ENCODE measurements at places on chromosomes 3 and 15.

DNA sequence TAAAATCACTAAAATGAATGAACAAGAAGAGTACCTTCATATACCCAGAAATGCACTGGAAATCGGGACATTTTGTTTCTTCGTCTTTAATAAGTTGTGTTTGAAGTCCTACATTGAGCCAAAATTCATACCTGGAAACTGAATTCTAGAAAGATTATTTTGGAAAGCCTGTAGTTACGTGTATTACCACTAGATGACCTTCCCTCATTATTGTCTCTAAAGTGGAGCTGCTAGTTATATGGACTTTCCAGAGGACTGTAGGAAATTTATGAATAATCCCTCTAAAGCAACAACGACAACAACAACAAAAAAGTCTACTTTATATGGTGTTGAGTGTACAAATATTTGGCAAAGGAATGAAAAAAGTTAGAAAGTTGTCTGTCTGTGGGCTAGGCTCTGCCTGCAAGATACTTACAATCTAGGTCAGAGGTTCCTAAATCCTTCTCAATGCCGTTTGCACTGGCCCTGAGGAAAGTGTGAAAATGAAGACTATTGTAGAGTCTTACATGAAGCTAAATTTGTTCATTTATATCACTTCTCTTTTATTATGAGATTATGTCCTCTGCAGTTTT, 234.8 kb upstream of the NR2E3 start:
- DNase-seq, result no peak

GRCh38 chr3:190051641-190052040, 69.1 kb downstream of the P3H2 start:
- no peak for DNase-seq

DNA sequence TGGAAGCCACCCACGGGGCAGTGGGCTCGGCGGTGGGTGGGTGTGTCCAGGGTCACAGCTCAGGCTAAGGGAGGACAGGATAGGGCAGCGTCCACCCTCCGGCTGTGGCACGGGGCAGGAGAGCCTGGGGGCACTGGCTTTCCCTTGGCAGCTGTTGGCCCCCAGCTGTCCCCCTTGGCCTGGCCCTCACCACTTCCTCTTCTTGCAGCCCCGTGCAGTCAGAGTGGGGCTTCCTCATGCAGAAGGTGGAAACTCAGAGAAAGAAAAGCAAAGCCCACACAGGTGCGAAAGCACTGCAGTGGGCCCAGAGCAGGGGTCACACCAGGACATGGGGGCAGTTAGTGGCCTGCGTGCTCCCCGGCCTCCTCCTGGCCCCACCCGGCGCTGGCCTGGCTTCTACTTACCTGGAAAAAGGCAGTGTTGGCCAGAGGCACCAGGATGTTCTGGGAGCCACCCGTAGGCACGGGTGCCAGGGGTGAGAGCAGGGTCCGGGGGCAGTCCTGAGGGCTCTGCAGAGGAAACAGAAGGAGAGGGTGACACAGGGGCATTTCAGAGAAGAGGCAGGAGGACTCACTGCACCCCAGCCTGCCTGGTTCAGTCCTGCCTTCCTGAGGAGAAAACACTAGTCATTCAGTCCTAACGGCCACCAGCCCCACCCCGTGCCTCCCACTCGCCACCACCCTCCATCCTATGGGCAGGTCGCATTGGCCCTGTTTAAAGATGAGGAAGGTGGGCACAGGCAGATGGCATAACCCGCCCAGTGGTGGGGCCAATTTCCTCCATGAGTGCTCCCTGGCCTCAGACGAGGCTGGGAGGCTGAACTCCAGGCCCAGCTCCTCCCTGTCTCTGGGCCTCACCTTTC, 28.3 kb downstream of the PLXND1 start:
- DNase-seq, result no peak

GRCh38 chr3:171704814-171705213, 105.5 kb downstream of the PLD1 start:
- no peak for DNase-seq

DNA sequence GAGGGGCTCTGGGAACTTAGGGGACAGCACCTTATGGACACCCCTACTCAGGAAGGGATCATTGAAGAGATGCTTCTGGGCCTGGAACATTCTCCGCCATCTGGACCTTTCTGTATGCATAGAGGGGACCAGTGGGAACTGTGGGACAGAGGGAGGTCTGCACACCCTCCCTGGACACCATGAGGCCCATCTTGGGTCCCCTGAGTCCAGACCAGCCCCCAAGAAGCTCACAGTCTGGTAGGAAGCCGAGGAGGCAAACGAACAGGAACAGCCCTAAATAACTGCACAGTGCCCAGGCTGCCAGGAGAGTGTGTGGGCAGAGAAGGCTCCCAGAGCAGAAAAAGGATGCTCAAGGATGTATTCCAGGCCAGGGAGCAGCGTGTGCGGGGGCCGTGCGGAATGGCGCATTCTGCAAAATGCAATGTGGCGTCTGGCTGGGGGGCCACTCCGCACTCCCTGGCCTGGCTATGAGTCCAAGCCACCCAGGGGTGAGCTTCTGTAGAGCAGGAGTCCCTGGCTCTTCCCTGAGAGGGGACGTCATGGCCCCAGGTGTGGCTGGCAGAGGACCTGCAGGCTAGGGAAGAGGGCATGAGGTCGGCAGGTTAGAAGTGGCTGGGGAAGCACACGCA, 24.5 kb upstream of the KLF13 start:
- DNase-seq, result no peak

- DNase-seq, result no peak
These were observed 474.5 kb downstream of the RBMS3 start for GRCh38 chr3:29755416-29755815.

GRCh38 chr3:12303993-12304392, 15.1 kb downstream of the PPARG start:
- no peak for DNase-seq

DNA sequence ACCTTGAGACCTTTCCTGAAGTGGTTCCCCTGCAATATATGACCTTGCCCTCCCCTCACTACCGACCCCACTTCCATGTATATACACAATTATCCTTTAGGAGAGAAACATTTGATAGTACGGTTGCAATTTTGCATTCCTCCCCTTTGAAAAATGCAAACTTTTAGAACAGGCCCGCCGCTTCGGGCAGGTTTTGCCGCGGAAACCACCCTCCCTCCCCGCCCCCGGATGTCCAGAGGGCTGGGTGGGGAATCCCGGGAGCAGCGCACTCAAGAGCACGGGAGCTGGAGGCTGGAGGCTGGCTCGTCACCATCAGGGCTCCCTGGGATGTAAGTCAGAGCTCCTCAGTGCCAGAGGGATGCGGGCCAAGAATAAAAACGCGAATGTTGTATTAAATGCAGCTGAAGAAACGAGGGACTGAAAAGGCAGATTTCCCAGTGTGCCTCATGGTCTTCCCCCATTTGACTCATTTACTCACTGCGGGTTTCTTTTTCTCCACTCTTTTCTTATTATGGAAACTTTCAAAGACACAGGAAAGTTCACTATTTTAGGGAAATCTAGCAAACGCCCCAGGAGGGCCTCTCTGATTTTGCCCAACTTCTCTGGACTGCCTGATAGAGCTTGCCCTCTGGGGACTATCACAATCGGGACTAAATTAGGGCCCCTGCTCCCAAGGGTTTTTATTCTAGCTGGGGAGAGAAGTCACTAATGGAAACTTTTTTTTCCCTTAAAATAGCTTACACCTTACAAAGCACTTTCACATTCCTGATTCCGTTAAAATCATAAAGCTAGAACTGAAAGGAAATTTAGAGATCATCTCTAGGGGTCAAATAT, 2.9 kb upstream of the USP3 start:
- peak; percentile 16 for DNase-seq

DNA sequence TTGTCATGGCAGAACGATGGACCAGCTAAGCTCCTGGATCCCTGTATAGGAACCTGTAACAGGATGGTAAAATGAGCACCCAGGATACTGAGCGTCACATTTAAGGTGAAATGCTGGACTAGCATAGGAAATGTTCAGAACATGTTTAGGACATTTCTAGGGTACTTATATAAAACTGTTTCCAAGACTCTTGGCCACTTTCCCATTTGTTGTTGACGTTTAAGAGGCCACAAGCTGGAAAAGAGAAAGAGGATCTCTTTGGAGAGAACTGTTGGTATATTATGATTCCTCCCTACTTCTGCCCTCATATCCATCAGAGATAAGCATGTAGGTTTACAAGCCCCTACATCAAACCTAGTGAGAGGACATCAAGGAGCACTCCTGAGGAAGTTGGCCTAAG, 57.5 kb downstream of the SCN11A start:
- no peak for DNase-seq

GRCh38 chr3:68996356-68996995, 17.0 kb downstream of the EOGT start:
- no peak for DNase-seq

DNA sequence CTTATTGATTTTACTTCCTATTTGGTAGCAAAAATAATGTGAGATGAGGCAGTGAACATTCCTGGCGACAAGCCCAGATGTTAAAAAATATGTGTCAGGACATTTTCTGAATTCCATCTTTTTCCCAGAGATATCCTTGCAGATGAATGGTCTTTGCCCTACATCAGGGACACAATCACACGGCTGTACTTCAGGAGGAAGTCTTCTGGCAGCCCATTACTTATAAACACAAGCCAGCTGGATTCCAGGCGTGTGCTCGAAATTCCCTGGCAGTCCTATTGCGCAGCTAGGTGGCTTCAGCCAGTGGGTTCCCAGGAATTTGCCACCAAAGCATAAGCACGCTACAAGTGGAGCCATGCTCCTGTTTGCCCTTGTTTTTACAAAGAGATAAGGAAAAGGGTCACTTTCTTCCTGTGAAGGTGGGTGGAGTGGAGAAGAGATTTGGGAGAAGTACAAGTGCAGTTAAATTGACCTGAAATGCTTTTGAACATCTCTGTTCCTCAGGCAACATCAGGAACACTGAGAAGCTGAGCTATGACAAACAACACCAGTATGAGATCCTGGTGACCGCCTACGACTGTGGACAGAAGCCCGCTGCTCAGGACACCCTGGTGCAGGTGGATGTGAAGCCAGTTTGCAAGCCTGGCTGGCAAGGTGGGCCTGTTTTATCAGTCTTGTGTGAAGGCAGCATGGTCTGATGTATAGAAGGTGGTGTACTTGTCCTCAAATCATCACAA, 257.1 kb upstream of the TRIM42 start:
- DNase-seq, result no peak

DNA sequence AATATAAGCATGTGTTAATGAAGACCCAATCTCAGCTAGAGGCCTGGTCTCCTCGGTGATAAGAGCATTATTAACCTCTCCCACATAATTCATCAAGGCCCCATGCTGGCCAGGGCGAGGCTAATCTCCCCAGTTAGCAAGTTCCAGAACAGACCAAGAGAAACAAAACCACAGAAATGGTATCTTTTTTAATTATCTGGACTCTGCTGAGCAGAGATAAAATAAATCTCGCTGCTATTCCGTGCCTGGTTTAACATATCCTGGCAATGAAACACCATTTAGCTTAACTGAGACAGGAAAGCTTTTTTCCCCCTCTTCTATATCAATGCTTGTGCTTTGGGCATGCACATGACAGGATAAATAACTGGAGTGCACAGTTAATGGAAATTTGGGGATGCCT, 72.5 kb upstream of the ARHGEF3 start:
- DNase-seq, result no peak

DNA sequence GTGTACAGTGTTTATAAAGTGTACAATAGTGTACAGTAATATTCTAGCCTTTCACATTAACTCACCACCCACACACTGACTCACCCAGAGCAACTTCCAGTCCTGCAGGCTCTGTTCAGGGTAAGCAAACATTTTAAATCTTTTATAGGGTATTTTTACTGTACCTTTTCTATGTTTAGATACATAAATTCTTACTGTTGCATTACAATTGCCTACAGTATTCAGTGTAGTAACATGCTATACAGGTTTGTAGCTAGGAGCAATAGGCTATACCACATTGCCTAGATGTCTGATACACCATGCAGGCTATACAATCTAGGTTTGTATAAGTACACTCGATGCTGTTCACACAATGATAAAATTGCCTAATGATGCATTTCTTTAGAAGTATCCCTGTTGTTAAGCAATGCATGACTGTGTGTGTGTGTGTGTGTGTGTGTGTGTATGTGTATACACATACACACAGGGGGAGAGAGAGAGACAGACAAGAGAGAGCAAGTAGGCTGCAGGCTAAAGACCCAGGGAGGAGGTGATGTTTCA, 72.5 kb upstream of the PRR23C start:
- DNase-seq, result no peak

DNA sequence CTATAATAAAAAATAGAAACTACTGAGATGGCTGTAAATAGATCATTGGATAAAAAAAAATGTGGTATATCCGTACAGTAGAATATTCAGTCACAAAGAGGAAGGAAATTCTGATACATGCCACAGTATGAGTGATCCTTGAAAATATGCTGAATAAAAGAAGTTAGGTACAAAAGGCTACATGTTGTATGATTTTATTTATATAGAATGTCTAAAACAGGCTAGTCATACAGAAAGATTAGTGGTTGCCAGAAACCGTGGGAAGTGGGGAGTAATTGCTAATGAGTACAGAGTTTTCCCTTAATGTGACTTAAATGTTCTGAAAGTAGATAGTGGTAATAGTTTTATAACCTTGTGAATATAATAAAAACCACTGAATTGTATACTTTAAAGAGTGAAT, 24.9 kb upstream of the FAH start:
- DNase-seq, result no peak

- DNase-seq, result peak; percentile 56
These were observed 29.8 kb upstream of the SENP5 start for GRCh38 chr3:196837819-196838420.

GRCh38 chr15:33007303-33007855, 187.1 kb downstream of the FMN1 start:
- DNase-seq, result peak; percentile 19

- no peak for DNase-seq
These were observed 749.1 kb downstream of the ROBO1 start for GRCh38 chr3:79018671-79019136.

DNA sequence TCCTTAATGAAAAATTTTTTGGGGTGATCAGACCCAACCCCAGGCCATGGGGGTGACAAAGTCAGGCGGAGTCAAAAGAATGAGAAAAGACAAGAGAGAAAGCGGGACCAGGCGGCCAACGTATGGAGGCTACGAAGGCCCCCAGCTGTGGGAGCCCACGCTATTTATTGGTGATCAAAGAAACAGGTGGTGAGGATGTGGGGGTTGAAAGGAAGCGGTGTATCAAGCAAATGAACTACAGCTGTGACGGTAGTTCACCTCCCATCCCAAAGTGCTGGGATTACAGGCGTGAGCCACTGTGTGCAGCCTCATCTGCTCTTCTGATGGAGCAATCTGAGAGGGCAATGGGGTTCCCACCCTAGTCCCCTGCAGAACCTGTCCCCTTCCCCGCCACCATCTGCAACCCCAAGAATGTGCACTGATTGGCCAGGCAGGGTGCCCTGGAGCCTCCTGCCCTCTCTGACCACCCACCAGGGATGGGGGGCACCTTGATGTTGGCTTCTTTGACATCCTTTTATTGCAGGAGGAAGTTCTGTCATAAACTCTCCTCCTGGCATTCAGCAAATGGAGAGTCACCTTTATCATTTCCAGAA, 1.1 kb upstream of the CHRNA3 start:
- no peak for DNase-seq

DNA sequence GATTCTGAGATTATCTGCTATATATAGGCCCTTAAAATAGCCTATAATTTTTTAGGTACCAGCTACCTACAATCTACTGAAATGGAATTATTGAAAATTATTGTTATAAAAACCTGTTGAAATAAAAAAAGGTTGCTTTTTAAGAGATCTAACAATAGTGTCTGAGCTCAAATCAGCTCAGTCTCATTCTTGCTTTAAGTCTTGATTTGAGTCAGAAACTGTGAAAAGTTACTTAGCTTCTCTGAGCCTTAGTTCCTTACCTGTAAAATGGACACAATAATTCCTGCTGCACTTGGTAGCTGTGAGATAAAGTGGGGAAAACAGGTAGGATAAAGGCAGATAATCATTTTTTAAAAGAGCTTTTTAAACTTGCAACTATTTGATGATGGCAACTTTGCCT, 118.8 kb upstream of the UBE2E2 start:
- no peak for DNase-seq

- no peak for DNase-seq
These were observed 50.3 kb downstream of the EMC4 start for GRCh38 chr15:34275154-34275553.
